ENCODE measurements at places on chromosomes 5 and 9. TPM values are rescaled to one million over a fixed set of nuclear protein-coding genes. Genes with fewer than 3 reads are reported as not detected.

MYO10 gene
- total RNA-seq, result not detected

HEMGN gene
- total RNA-seq, result 1.1 TPM

NAIP gene
- total RNA-seq, result 10.1 TPM

WNK2 gene
- 0.25 TPM for total RNA-seq

ABCA2 gene
- total RNA-seq, result 74.5 TPM

LCN9 gene
- not detected for total RNA-seq

INSL6 gene
- not detected for total RNA-seq

CDX1 gene
- not detected for total RNA-seq

DNA sequence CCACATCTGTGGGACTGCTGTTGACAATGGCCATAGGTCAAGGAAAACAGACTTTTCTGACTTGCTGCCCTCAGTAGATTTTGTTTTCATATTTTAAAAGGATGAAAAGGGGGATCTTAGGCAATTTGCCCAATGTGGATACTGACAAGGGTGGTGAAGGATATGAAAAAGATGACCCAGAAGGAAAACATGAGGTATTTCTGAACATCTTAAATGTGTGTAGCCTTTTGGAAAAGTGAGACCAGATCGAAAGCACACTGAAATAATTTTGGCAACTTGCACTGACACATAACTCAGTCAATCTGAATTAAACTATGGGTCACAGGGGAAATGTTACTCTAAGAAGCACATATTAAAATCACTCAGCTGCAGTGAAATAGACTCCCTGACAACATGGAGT, 1793.0 kb upstream of the ACO1 start:
- no peak for DNase-seq
- H3K4me1 ChIP-seq, result no peaks in the 10 kb centered on the region
- H3K36me3 ChIP-seq, result no peaks in the 10 kb centered on the region
- no peak overlapping the region for H3K4me3 ChIP-seq

DNA sequence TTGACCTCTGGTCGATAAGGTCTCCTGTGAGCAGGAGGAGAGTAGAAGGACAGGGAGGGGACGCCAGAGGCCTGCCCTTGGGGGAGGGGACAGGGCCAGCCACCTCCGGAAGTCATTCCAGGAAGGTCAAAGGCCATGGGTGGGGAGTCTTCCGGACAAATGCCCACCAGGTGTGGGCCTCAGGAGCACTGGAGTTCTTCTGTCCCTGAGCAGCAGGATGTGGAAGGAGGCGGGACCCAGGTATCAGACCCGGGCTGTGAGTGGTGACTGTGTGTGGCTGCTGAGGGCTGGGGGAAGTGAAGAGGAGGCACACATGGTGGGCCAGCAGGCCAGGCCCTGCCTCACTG, 13.9 kb downstream of the FGF18 start:
- H3K27ac ChIP-seq, result no peak overlapping the region
- H3K36me3 ChIP-seq, result no peaks in the 10 kb centered on the region
- no peak for DNase-seq
- no peak overlapping the region for H3K4me3 ChIP-seq
- H3K27me3 ChIP-seq, result no peaks in the 10 kb centered on the region
- peaks cover 6% of the 10 kb centered on the region for H3K4me1 ChIP-seq

DNA sequence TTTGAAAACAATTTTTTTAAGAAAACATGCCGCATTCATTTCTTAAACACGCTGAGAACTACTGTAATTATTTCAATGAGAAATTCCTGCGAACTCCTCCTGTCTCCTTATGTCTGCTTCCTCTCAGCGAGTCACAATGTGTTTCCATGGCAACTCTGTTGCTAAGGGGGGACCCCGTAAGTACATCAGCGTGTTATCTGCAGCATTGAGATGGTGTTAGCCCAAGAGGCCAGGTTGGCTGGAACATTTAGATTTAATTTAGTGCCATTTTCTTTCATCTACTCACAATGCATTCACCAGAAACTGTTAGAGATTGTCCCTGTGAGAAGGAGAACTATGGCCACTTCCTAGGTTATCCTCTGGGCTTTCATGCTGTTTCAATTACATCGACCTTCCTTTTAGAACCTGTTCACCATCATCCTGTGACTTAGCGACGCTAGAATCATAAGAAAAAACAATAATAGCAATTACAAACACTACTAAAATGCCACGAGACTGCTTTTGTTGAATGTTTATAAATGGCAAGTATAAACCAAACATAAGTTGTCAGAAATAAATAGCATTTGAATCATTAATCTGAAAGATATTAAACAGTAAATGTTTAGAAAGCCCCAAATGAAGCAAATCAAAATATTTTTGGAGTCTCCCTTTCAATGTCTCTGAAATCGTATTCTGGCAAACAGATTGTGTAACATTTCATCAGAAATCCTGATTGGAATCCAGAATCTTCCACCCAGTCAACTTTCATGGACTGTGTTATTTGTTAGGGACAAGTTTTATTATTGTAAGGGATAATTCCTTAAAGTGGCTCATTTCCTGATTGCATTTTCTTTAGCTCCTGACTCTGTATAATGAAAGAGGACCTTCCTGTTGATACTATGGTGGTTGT, 39.7 kb upstream of the SHC3 start:
- no peak overlapping the region for H3K4me3 ChIP-seq
- H3K27ac ChIP-seq, result no peak overlapping the region
- no peaks in the 10 kb centered on the region for H3K36me3 ChIP-seq
- DNase-seq, result no peak
- H3K4me1 ChIP-seq, result no peaks in the 10 kb centered on the region

- peaks cover 2% of the 10 kb centered on the region for H3K4me1 ChIP-seq
- H3K36me3 ChIP-seq, result no peaks in the 10 kb centered on the region
- no peak overlapping the region for H3K27ac ChIP-seq
Measured at GRCh38 chr5:145834554-145834916, 607 bp downstream of the PRELID2 start.

- peaks cover 23% of the 10 kb centered on the region for H3K27me3 ChIP-seq
- H3K4me1 ChIP-seq, result no peaks in the 10 kb centered on the region
- H3K27ac ChIP-seq, result no peak overlapping the region
- H3K4me3 ChIP-seq, result no peak overlapping the region
- H3K36me3 ChIP-seq, result no peaks in the 10 kb centered on the region
Measured at GRCh38 chr9:99405359-99405758, 183.3 kb downstream of the SEC61B start.

- no peak overlapping the region for H3K4me3 ChIP-seq
- H3K27me3 ChIP-seq, result no peaks in the 10 kb centered on the region
- no peaks in the 10 kb centered on the region for H3K4me1 ChIP-seq
- H3K27ac ChIP-seq, result no peak overlapping the region
- no peak for DNase-seq
- peaks cover 63% of the 10 kb centered on the region for H3K36me3 ChIP-seq
Measured at GRCh38 chr9:120526534-120526933, 53.4 kb downstream of the CDK5RAP2 start.

DNA sequence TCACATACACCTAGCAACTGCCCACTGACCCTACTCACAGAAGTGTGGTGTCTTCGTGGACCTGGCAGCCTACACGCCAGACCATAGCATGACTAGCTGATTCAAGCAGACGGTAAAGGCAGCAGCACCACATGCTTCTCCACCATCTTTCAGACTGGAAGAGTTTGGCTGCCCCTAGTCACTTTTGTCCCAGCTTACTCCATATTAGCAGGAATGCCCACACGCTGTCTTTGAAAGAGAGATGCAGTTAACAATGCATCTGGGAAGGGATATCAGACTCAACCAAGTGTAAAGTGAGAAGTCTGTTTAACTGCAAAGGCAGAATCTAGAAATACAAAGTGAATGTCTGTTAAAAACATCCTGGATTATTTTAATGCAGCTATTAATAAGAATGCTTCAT, 177.2 kb upstream of the GNA14 start:
- H3K4me1 ChIP-seq, result peaks cover 13% of the 10 kb centered on the region
- H3K4me3 ChIP-seq, result no peak overlapping the region
- H3K27me3 ChIP-seq, result no peaks in the 10 kb centered on the region
- no peak overlapping the region for H3K27ac ChIP-seq
- H3K36me3 ChIP-seq, result peaks cover 13% of the 10 kb centered on the region
- no peak for DNase-seq

DNA sequence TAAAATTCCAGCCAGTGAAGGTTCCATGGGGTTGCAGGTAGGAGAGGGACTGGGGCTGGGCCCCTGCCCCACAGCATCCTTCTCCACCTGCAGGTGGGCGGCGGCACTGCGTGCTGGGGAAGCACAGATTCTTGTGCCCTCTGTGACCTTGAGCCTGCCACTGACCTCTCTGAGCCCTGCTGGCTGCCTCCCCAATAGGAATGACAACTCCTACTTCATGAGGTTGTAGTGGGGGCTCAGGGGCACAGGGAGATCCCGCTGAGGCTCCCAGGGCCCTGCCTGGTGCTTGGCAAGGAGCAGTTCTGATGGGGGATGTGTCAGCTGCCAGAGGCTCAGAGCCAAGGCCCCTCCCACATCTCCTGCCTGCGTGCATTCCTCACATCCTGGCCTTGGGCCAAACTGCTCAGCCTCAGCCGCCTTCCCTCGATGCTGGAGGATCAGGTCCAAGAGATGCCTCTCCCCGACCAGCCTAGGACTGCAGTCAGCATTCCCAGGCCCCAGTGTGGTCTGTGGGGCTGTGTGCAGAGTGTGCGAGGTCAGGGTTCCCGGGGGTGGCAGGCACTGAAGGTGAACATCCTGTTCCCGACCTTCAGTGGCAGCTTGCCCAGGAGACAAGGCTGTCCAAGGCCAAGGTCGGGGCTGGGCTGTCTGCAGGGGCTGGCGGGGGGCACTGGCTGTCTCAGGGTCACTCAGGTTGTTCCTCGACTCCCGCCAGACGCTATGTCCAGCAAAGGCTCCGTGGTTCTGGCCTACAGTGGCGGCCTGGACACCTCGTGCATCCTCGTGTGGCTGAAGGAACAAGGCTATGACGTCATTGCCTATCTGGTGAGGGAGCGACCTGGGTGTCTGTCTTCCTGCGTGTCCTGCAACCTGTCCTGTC, 7.0 kb downstream of the ASS1 start:
- no peak overlapping the region for H3K4me3 ChIP-seq
- no peaks in the 10 kb centered on the region for H3K36me3 ChIP-seq
- H3K27me3 ChIP-seq, result peaks cover 7% of the 10 kb centered on the region
- H3K27ac ChIP-seq, result no peak overlapping the region
- H3K4me1 ChIP-seq, result peaks cover 22% of the 10 kb centered on the region

DNA sequence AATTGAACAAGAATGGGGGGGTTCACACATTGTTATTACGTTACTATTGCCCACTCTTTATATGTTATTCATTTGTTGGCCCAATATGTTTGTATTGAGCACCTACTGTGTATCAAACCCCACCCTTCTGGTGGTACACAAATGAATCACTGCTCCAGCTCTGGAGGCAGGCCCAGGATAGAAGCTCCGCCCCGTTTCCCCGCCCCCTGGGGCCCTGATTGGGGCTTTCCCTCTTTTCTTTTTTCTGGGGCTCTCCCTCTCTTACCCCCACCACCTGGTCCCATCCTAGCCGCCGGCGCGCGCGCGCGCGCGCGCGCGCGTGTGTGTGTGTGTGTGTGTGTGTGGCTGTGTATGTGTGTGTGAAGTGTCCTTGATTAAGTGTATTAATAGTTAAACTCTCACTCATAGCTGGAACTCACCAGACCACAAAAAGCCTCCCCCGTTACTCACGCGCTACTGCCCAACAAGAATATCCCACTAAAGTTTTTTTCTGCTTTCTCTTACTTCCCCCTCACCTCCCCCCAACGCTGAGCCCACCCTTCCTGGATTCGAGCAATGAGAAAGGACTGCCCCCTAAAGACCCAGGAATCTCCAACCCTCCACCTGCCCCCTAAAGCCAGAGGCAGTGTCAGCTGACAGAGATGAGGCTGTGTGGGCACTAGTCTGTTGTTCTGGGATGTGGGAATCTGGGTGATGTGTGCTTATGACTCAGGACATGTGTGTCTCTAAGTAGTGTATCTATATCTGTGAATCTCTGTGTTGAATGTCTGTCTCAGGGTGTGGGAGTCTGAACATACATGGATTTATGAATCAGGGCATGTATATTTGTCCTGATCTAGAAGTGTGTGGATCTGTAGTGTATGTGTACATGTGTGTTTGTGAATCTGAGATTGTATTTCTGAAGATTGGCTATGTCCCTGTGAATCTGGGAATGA, 4.0 kb downstream of the CXXC5 start:
- peak; percentile 73 for DNase-seq
- H3K4me1 ChIP-seq, result peaks cover 33% of the 10 kb centered on the region
- peak overlapping the region; percentile 1 for H3K4me3 ChIP-seq
- peaks cover 57% of the 10 kb centered on the region for H3K27me3 ChIP-seq
- no peaks in the 10 kb centered on the region for H3K36me3 ChIP-seq

GRCh38 chr5:123089914-123090660, 1.0 kb downstream of the PRDM6 start:
- peaks cover 11% of the 10 kb centered on the region for H3K4me1 ChIP-seq
- no peak overlapping the region for H3K27ac ChIP-seq
- peak; percentile 37 for DNase-seq
- peaks cover 80% of the 10 kb centered on the region for H3K27me3 ChIP-seq

DNA sequence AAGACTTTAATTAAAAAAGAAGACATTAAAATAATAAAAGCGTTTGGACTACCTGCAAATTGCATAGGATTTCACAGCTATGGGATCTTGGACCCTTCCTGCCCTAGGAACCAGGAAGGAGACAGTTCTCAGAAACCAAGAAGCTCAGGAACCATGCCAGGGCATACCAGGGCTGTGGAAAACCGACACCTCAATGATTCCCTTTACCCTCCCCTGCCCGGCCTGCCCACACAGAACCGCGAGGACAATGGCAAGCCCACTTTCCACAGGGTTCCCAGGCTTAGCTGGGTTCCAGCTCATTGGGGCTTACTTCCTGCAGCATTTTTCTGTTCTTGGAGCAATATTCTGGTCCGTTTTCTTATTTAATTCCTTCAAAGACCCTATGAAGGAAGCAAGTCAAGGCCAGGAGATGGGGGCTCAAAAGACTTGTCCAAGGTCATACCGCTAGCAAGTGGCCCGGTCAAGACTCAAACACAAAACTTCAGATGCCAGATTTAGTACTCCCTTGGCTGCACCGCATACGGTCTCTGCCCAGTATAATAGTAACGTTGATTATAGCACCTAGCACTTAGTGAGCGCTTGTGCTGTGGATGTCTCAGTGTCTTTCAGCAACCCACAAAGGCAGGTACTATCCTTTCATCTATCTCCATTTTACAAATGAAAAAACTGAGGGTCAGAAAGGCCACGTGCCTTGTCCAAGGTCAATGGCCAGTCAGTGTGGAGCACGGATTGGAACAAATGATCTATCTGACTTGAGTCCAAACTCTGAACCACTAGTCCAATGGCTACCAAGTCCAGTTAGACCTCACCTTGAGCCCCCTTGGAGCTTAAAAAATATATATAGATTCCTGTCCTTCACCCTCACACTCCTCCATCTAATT, 6.8 kb downstream of the FAT2 start:
- H3K27ac ChIP-seq, result no peak overlapping the region
- DNase-seq, result no peak
- no peaks in the 10 kb centered on the region for H3K4me1 ChIP-seq

DNA sequence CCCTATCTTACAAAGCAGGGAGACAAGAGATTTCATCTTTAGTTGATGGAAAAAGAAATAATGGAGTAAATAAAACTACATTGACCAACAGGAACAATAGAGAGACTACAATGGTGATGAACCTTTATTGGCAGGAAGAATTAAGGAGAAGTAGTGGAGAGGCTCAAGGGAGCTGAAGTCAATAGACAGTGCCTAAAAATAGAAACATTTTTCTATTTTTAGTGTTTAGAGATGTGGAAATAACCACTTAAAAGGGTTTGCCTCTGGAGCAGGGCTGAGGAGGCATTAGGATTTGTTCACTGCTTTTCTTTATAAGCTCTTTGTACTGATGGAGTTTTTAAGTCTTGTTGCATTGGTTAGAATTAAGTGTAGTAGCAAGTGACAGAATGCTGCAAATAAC, 98.4 kb upstream of the ERCC6L2 start:
- no peak overlapping the region for H3K27ac ChIP-seq
- DNase-seq, result no peak
- peaks cover 4% of the 10 kb centered on the region for H3K4me1 ChIP-seq
- no peaks in the 10 kb centered on the region for H3K36me3 ChIP-seq

GRCh38 chr9:116030517-116030916, 123.1 kb upstream of the PAPPA start:
- H3K27ac ChIP-seq, result no peak overlapping the region
- DNase-seq, result no peak
- H3K4me3 ChIP-seq, result no peak overlapping the region

Data from activated naive CD8-positive, alpha-beta T cell treated with anti-CD3 and anti-CD28 coated beads, Interleukin-2, amount 10 ng/mL, durations not matched to agents 7 days and 5 days (primary cell).